Activated CD4-positive, alpha-beta T cell treated with anti-CD3 and anti-CD28 coated beads for 36 hours (primary cell): ENCODE measurements at places on chromosomes 5 and 9. TPM values are rescaled to one million over a fixed set of nuclear protein-coding genes. Genes with fewer than 3 reads are reported as not detected.
A peak's percentile ranks its signal among the peaks of the same experiment; 100 is the strongest.

The PCDHAC2 gene
- total RNA-seq = not detected

The ZNF354C gene
- 7.1 TPM for total RNA-seq

The NR4A3 gene
- 27.5 TPM for total RNA-seq

DNA sequence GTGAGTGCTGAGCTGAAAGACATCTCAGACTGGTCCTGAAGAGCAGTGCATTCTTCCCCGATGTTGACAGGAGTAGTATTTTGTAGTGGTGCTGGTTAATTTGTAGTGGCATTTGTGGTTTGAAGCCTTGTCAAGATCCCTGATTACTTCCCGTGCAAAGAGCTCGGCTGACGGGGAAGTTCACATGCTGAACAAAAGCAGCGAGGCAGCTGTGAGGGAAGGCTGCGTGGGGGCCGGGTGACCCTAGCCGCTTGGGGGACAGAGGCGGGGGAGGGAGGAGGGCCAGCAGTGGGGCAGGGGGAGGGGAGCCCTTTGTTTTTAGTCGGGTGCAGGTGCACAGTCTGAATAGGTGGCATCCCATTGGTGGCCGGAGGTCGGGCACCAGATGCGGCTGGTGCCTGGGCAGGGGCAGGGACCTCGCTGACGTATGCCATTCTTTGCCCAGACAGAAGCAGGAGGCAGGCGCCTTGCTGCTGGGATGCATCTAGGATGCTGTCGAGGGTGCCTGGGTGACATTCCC, 64.7 kb downstream of the CRB2 start:
- no peak for DNase-seq

GRCh38 chr5:115813719-115814118, 2.7 kb downstream of the CDO1 start:
- DNase-seq = peak; percentile 15

GRCh38 chr5:54207566-54207965, 102.8 kb downstream of the ARL15 start:
- no peak for DNase-seq

The DENND4C gene
- total RNA-seq = 17.2 TPM

The PCDHGA5 gene
- total RNA-seq = 0.09 TPM

GRCh38 chr9:86454701-86455615, 100.7 kb upstream of the TUT7 start:
- DNase-seq = no peak

- no peak for DNase-seq
Measured at GRCh38 chr9:38326122-38326521, 66.4 kb upstream of the ALDH1B1 start.

GRCh38 chr5:109448838-109449237, 39.1 kb upstream of the PJA2 start:
- DNase-seq = no peak

DNA sequence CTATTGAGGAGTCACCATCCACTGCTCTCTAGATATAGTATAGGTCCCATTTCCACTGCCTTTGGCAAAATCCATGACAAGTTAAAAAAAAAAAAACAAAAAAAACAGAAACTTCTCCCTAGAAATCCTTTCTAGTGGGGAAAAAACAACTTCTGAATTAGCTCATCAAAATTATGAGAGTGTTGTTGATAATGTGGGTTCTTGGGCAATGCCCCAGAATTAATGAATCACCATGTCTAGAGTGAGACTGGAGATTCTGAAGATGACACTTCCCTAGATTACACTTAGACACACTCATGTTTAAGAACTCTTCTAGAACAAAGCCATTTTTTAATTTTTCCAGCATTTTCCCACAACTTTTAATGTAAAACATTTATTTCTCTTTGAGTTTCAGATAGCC, 728.0 kb upstream of the C9orf72 start:
- no peak for DNase-seq

- no peak for DNase-seq
Measured at GRCh38 chr5:105882956-105883481, 1787.7 kb downstream of the EFNA5 start.

DNA sequence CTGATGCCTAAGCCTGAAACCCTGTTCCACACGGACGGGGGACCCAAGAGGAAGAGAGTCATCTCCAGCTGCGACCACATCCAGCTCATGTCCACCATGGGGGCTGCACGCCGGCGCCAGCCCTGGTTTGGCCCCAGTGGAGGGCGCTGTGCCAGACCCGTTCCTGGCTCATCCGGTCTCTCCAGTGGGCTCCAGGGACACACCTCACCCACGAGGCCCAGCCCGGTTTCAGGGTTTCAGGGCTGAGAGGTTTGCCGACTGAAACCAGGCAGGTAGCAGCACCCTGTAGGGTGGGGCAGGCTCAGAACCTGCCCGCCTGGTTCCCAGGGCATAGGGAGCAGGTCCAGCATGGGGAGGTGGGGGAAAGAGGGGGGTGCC, 71.4 kb upstream of the STXBP1 start:
- DNase-seq = no peak

- no peak for DNase-seq
Measured at GRCh38 chr5:71864730-71865601, 145.9 kb downstream of the CARTPT start.

- DNase-seq = no peak
Measured at GRCh38 chr5:1503241-1504068, 20.3 kb downstream of the LPCAT1 start.

GRCh38 chr5:160685695-160686094, 166.3 kb downstream of the ATP10B start:
- DNase-seq = no peak

The SPAG8 gene
- total RNA-seq = 1.7 TPM

The PDLIM4 gene
- total RNA-seq = 0.23 TPM

The SLC6A7 gene
- not detected for total RNA-seq

The PAPPA gene
- not detected for total RNA-seq

The SLF1 gene
- 13.3 TPM for total RNA-seq

GRCh38 chr9:105357937-105358336, 89.9 kb upstream of the FSD1L start:
- no peak for DNase-seq

DNA sequence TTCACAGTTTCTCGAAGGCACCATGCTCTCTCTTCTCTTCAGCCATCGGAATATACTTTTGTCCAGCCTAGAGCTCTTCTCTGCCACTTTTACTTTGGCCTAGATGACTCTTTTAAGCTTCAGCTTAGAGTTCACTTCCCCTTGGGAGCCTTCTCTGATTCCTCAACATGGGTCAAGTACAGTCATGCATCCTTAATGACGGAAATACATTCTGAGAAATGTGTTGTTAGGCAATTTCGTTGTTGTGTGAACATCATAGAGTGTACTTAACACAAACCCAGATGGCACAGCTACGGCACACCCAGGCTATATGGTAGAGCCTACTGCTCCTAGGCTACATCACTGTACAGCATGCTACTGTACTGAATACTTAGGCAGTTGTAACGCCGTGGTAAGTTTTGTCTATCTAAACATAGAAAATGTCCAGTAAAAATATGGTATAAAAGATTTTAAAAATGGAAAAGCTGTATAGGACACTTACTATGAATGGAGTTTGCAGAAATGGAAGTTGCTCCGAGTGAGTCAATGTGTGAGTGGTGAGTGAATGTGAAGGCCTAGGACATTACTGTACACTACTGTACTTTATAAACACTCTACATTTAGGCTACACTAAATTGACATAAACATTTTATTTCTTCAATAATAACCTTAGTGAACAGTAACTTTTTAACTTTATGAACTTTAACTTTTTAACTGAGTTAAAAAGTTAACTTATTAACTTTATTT, 15.1 kb upstream of the TNFSF15 start:
- DNase-seq = no peak

- DNase-seq = no peak
Measured at GRCh38 chr5:138588013-138588788, 13.0 kb upstream of the HSPA9 start.

DNA sequence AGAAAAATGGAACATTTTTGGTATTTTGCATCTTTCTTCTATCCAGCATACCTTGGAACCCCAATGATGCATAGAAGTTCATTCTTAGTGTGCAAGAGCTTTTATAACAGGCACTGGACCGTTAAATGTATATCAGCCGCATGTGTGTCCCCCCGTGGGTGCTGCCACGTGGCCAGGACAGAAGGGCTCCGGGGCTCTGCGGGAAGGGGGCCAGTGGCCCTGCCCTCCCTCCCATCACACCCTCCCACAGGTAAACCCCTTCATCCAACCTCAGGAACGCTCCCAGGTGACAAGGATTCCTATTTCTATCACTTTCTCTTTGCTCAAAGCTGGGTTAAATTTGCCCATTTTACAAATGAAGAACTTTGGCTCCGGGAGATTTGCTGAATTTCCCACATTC, 393.4 kb upstream of the IRX4 start:
- no peak for DNase-seq

DNA sequence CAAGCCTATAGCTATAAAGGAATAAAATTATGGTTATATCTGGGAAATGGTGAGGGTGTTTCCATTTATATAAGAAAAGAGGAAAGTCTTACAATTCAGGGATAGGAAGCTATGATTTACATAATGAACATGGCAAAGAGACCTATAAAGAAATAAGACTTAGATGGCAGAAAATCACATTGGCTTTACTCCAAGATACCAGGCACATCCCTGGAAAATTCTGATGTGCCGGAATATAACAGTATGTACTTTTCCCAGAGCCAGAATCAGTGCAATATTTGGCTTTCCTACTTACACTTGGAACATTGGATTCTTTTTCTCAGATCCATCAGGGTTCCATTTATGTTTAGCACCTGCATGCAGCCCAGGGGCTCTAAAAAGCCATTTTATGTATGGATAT, 357.8 kb downstream of the CETN3 start:
- no peak for DNase-seq

DNA sequence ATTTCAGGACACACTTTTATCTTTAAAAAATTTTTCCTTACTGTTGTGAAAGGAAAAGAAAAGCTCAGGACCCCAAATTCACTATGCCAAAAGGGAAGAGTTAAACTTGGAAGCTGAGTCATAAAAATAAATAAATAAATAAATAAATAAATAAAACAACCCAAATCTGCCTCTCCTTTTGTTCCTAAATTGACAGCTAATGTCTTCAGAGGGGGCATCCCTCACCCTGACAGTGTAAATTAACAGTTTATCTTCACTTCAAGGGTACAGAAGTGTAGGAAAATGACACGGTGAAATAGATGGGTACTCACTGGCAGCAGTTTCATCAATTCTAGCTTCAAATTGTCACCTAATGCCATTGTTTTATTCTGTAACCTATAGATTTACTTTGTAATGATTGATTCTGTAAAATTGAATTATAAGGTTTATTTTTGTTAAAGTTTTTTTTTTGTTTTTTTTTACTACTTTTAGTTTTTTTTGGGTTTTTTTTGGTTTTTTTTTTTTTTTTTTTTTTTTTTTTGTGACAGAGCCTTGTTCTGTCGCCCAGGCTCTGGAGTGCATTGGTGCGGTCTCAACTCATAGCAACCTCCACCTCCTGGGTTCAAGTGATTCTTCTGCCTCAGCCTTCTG, 18.5 kb upstream of the ANXA1 start:
- no peak for DNase-seq

The CCDC183 gene
- 0.47 TPM for total RNA-seq

The SPDL1 gene
- total RNA-seq = 40.3 TPM

The SPATA31C1 gene
- not detected for total RNA-seq

GRCh38 chr5:137666461-137666850, 69.4 kb downstream of the KLHL3 start:
- DNase-seq = peak; percentile 9

- DNase-seq = no peak
Measured at GRCh38 chr5:30804739-30805505, 388.6 kb upstream of the CDH6 start.

GRCh38 chr5:16521521-16522483, 56.2 kb upstream of the ZNF622 start:
- DNase-seq = no peak

- peak; percentile 85 for DNase-seq
Measured at GRCh38 chr9:33446946-33447798, at the start of gene AQP3. Gene AQP3, minus strand, starts transcription at chr9:33447593. Its CDS starts 63 bp downstream, at chr9:33447530.
